Naive thymus-derived CD4-positive, alpha-beta T cell (primary cell): ENCODE measurements at places on chromosomes 4 and X. TPM values are rescaled to one million over a fixed set of nuclear protein-coding genes. Genes with fewer than 3 reads are reported as not detected.

DNA sequence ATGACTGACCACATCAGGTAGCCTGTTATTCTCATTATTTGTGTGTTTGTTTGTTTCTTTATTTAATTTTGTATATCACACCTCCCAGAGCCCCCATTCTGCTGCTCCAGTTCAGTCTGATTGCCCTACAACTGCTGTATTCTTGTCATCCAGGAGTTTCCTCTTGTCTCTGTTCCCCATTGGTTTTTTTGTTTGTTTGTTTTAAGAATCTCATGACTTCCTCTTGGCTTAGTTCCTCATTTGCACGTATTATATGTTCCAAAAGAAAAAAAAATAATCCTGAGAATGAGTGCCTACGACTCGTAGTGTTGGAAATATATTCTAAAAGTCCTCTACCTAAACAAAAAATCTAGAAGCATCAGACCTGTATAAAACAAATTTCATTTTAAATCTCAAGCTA lies 142.3 kb upstream of the SLIT2 start:
- H3K4me1 ChIP-seq: no peaks in the 10 kb centered on the region
- no peak for DNase-seq
- H3K27me3 ChIP-seq: no peaks in the 10 kb centered on the region
- H3K4me3 ChIP-seq: no peak overlapping the region
- no peaks in the 10 kb centered on the region for H3K36me3 ChIP-seq

The CLGN gene
- total RNA-seq: not detected

GRCh38 chrX:118498351-118498750 lies 2.7 kb downstream of the DOCK11 start:
- H3K27ac ChIP-seq: peak overlapping the region; percentile 87
- peaks cover 47% of the 10 kb centered on the region for H3K4me1 ChIP-seq
- H3K36me3 ChIP-seq: no peaks in the 10 kb centered on the region
- H3K4me3 ChIP-seq: no peak overlapping the region
- no peaks in the 10 kb centered on the region for H3K27me3 ChIP-seq
- no peak for DNase-seq

The AMBN gene
- not detected in 2 replicates for total RNA-seq

The MAGEC1 gene
- total RNA-seq: not detected

- H3K4me1 ChIP-seq: no peaks in the 10 kb centered on the region
- no peak overlapping the region for H3K4me3 ChIP-seq
- H3K27me3 ChIP-seq: no peaks in the 10 kb centered on the region
- DNase-seq: no peak
Observed at GRCh38 chr4:112591593-112591992, 45.1 kb downstream of the ZGRF1 start.

The CLNK gene
- not detected for total RNA-seq

The DMP1 gene
- not detected for total RNA-seq

GRCh38 chr4:65645185-65645584 lies 25.1 kb downstream of the EPHA5 start:
- H3K4me3 ChIP-seq: no peak overlapping the region
- H3K27ac ChIP-seq: no peak overlapping the region
- H3K27me3 ChIP-seq: no peaks in the 10 kb centered on the region
- H3K36me3 ChIP-seq: no peaks in the 10 kb centered on the region
- DNase-seq: no peak

DNA sequence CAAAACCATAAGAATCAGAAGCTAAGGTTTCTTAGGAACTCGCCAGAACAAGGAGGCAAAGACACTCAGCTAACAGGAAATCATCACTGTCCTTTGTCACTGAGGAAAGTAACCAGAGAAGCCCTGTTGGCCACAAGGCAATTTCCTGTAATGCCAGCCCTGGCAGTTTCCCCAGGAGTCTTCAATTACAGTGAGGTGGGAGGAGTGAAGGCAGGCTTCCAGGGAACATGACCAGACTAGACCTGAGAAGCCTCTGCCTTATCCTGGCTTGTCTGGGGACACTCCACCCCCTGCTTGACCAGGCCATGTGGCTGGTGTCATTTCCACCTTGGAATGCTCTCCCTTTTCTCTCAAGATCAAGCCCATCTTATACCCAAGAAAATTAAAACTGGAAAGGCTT lies 125.3 kb downstream of the COL4A6 start:
- H3K27ac ChIP-seq: no peak overlapping the region
- H3K36me3 ChIP-seq: no peaks in the 10 kb centered on the region
- no peak overlapping the region for H3K4me3 ChIP-seq
- no peaks in the 10 kb centered on the region for H3K27me3 ChIP-seq
- no peak for DNase-seq
- H3K4me1 ChIP-seq: no peaks in the 10 kb centered on the region

DNA sequence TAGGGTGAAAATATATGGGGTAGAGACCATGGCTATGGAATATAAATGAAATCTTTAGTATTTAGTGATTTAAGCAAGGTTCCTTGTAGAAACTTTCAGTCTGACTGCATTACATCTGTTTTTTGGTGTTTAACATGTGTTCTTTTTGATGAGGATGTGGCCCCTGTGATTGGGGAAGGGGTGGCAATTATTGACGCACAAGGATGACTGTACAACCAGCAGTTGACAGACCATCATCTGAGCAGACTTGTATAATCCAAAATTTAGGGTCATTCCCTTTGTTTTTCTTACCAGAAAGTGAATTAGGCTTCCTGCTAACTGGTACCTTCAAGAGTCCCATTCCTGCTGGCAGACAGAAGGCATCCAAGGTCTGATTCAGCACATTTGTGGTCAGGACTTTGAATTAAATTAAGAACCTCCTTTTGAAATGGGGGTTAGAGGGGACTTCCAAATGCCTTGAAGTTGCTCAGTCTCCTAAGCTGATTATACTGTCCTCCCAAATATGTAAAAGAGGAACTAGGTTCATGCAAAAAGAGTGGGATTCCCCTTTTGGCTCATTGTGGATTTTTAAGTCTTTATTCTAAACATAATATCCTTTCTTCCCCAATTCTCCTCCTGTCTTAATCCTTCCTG lies 112.4 kb upstream of the CXCL13 start:
- H3K27me3 ChIP-seq: no peaks in the 10 kb centered on the region
- DNase-seq: no peak
- no peaks in the 10 kb centered on the region for H3K4me1 ChIP-seq

The MTMR8 gene
- 9.4 TPM for total RNA-seq

The VSIG4 gene
- 0.32 TPM for total RNA-seq

GRCh38 chrX:16678689-16679088 lies 28.7 kb downstream of the S100G start:
- no peaks in the 10 kb centered on the region for H3K4me1 ChIP-seq
- no peaks in the 10 kb centered on the region for H3K27me3 ChIP-seq

The GSX2 gene
- total RNA-seq: not detected in 2 replicates

DNA sequence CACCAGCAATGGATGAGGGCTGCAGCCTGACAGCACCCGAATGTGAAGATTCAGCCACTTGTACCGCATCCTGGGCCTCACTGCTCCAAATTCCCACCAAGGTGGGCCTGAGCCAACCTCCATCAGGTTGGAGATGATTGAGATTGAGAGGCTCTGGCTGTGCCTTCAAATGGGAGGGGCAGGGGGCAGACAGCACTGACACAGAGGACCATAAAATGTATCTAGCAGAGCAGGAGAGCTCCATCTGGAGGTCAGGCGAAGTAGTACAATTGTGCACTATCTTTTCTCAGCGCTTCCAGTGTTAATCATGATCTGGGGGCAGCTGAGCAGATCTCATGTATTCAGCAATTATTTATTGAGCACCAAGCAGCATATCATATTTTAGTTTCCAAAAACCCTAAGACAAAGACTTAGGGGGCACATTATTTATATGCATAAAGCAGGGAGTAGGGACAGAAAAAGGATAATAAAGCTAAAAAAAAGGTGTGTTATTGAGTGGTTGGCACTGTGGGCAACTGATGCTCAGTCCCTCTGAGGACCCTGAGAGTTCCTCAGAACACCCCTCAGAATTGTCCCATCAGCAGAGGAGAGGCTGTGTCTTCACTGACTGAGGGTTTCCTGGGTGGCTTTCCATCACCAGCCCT lies 31.6 kb upstream of the C1QTNF7 start:
- H3K27ac ChIP-seq: no peak overlapping the region
- no peaks in the 10 kb centered on the region for H3K36me3 ChIP-seq
- no peak overlapping the region for H3K4me3 ChIP-seq
- no peaks in the 10 kb centered on the region for H3K27me3 ChIP-seq
- peak; percentile 57 for DNase-seq
- H3K4me1 ChIP-seq: peaks cover 7% of the 10 kb centered on the region

The HSFX2 gene
- total RNA-seq: not detected

The RHOXF2B gene
- not detected for total RNA-seq

The PFKFB1 gene
- 0.27 TPM for total RNA-seq

The HSD17B10 gene
- total RNA-seq: 38.6 TPM

- DNase-seq: no peak
- H3K4me1 ChIP-seq: no peaks in the 10 kb centered on the region
- no peak overlapping the region for H3K4me3 ChIP-seq
Observed at GRCh38 chr4:69773484-69773883, 13.1 kb upstream of the SULT1B1 start.

The CCSER1 gene
- total RNA-seq: 4.0 TPM

The TASL gene
- 8.9 TPM for total RNA-seq

DNA sequence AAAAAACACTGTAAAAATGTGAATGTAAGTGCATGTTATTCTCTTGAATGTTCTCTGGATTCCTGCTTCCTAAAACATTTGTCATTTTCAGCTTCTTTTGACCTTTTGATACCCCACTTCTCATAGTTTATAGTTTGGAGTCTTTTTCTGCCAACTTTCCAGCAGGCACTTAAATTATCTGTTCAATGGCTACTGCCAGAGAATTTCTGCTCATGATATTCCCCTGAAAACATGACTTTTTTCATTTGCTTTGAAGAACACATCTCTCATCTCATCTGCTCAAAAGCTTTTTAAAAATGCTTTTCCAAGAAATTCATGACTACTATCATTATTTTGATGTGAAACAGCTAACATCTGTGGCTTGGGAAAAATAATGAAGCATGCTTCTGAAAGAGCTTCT lies 269.7 kb upstream of the PCDH7 start:
- no peaks in the 10 kb centered on the region for H3K27me3 ChIP-seq
- H3K27ac ChIP-seq: no peak overlapping the region
- no peak for DNase-seq
- no peaks in the 10 kb centered on the region for H3K4me1 ChIP-seq

The H2BW2 gene
- not detected for total RNA-seq

DNA sequence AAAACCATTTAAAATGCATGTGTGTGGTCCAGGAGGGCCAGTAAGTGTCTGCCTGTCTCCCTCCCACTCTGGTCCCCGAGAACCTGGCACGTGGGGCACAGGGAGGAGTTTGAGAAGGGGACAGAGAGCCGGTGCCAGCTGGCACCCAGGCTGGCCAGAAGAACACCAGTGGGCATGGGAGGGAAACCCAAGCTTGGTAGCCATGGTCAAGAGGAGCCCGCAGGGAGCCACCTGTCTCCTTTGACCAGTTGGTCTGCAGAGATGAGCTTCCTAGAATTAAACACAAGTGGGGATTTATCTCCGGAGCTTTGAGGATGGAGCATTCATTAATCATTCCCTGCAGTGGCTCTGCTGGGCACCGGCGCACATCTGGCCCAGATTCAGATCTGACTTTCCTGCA lies 41.6 kb downstream of the HMX1 start:
- no peaks in the 10 kb centered on the region for H3K27me3 ChIP-seq
- no peaks in the 10 kb centered on the region for H3K36me3 ChIP-seq
- DNase-seq: no peak
- no peaks in the 10 kb centered on the region for H3K4me1 ChIP-seq
- H3K4me3 ChIP-seq: no peak overlapping the region

DNA sequence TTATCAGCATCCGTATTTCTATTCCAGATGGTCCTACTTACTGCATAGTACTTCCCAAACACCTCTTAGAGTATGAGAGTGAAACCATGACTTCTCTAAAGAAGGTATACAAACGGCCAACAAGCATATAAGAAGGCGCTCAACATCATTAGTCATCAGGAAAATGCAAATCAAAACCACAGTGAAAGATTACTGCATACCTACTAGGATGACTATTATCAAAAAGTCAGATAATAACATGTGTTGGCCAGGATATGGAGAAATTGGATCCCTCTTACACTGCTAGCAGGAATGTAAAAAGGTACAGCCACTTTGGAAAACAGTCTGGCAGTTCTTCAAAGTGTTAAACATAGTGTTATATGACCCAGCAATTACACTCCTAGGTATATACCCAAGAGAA lies 215.3 kb upstream of the CXorf66 start:
- no peak overlapping the region for H3K27ac ChIP-seq
- H3K4me1 ChIP-seq: no peaks in the 10 kb centered on the region
- H3K36me3 ChIP-seq: no peaks in the 10 kb centered on the region
- DNase-seq: no peak
- H3K4me3 ChIP-seq: no peak overlapping the region
- no peaks in the 10 kb centered on the region for H3K27me3 ChIP-seq

The TEX11 gene
- not detected for total RNA-seq

DNA sequence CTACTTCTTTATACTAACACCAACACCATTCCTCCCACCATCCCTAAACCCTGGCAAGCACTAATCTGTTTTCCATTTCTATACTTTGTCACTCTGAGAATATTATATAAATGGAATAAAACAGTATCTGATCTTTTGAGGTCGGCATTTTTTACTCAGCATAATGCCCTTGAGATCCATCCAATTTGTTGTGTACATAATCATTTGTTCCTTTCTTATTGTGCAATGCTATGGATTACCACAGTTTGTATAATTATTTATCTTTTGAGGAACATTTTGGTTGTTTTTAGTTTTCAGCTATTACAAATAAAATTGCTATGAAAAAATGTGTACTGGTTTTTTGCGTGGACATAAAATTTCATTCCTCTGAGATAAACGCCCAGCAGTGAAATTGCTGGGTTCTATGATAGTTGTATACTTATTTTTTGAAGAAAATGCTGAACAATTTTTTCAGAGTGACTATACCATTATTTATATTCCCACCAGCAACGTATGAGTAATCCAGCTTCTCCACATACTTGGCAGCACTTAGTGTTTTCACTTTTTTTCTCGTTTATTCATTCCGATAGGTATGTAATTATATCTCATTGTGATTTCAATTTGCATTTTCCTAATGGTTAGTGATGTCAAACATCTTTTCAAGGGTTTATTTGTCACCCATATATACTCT lies 154.3 kb upstream of the DCAF8L1 start:
- no peak overlapping the region for H3K27ac ChIP-seq
- no peaks in the 10 kb centered on the region for H3K27me3 ChIP-seq
- no peaks in the 10 kb centered on the region for H3K36me3 ChIP-seq
- H3K4me1 ChIP-seq: no peaks in the 10 kb centered on the region

GRCh38 chrX:136687457-136687856 lies 39.5 kb downstream of the CD40LG start:
- no peaks in the 10 kb centered on the region for H3K27me3 ChIP-seq
- H3K27ac ChIP-seq: peak overlapping the region; percentile 71
- H3K4me3 ChIP-seq: no peak overlapping the region
- peak; percentile 14 for DNase-seq
- peaks cover 52% of the 10 kb centered on the region for H3K4me1 ChIP-seq

GRCh38 chrX:8849458-8849857 lies 48.3 kb upstream of the FAM9A start:
- no peaks in the 10 kb centered on the region for H3K4me1 ChIP-seq
- H3K27me3 ChIP-seq: no peaks in the 10 kb centered on the region
- no peak for DNase-seq
- H3K36me3 ChIP-seq: no peaks in the 10 kb centered on the region

- H3K4me3 ChIP-seq: no peak overlapping the region
- H3K27me3 ChIP-seq: no peaks in the 10 kb centered on the region
- no peaks in the 10 kb centered on the region for H3K4me1 ChIP-seq
- H3K36me3 ChIP-seq: no peaks in the 10 kb centered on the region
Observed at GRCh38 chr4:94544811-94545210, 93.1 kb downstream of the PDLIM5 start.

The XK gene
- total RNA-seq: not detected

The UGT2A1 gene
- not detected for total RNA-seq

GRCh38 chrX:44314259-44314734 lies 29.2 kb downstream of the EFHC2 start:
- H3K4me1 ChIP-seq: peaks cover 6% of the 10 kb centered on the region
- no peak for DNase-seq
- H3K36me3 ChIP-seq: no peaks in the 10 kb centered on the region

The BMP3 gene
- not detected for total RNA-seq

The NLRP2B gene
- total RNA-seq: not detected
